ENCODE measurements at places on chromosomes 6 and 20.

DNA sequence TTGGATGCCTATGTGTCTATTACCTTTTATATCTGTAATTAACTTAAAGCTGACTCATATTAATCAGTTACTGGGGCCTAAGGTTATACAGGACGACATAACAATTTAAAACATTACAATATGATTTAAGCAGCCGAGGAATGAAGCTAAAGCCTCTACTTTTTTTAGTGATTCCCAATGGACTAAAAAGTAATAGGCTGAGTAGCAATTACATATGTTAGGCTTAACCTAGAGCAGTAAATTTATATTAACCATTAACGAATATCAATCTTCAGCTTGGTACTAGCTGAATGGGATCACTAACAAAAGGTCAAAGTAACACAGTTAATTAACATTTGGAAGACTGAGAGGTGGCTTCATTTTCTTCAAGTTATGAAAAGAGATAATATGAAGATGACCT is 43.1 kb downstream of the STK38 start:
- no peak for DNase-seq

DNA sequence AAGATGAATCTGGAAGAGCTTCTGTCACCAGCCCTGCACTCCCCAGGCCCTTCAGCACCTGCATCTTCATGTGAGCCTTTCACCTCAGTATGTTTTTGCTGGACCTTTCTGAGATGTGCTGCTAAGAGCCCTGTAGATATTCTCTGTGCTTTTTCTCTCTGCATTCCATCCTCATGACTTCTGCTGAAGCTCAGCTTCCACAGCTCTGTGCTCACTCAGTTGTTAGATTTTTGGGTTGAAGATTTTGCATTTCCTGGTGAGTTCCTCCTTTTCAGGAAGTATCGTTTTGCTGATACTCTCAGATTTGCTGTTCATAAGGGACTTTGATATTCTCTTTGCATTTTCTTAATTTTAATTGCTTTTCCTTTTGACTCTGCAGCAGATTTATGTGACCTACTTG is 18.3 kb downstream of the KIAA1586 start:
- DNase-seq: no peak

GRCh38 chr6:11615214-11615602 is 77.7 kb downstream of the TMEM170B start:
- DNase-seq: no peak

- DNase-seq: no peak
These were observed 19.7 kb downstream of the PROCR start for GRCh38 chr20:35191419-35192117.

GRCh38 chr20:47127546-47127945 is 229.0 kb downstream of the ZMYND8 start:
- no peak for DNase-seq

DNA sequence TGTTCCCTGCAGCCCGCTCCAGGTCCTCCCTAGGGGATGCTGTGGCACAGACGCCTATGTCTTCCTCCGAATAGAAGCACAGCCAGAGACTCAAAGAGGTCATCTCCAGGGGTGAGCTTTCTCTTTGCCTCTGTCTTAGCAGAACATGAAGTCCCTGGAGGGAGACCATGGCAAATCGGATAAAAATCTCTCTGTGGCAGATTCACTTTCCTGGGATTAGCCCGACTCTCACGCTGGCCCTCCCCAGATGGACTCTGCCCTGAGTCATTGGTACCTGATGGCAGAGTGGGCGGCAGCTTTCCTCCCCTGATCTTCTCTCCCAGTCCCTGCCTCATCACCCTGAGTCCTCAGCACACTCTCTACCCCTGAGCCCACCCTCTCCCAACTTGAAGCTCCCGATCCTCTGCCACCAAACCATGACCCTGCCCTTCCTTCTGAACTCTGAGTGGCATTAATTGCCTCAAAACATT is 58.0 kb upstream of the CCDC167 start:
- DNase-seq: no peak

- DNase-seq: no peak
These were observed 12.1 kb upstream of the SERINC3 start for GRCh38 chr20:44533928-44534327.

DNA sequence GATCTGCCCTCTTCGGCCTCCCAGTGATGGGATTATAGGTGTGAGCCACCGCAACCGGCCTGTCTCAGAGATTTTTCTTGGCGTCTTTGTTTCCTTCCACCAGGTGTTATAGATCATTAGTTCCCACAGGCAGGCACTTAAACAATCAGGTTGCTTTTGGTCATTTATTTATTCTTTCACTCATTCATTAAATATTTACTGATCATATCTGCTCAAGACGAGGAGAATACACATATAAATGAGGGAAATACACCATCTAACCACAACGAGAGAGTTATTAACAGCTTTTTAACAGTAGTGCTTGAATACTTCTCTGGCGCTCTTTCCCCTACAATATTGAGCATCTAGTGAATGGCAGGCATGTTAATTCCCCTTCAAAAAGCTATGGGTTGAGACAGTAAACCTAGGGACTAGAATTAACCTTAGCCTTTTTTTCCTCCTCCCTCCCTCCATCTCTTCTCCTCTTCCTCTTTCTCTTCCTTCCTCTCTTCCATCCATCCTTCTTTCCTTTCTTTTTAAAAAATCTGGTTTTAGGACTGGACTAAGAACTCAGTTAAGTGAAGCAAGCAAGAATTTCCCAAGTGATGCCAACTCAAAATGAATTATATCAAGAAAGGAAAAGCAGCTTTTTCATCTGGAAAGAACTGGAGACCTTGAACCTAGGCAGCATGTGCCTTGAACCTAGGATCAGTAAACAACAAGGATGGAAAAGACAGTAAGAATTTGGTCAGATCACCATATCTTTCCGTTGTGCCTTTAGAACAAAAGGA is 41.1 kb upstream of the RFPL4B start:
- DNase-seq: no peak

GRCh38 chr6:100117680-100118079 is 123.7 kb upstream of the MCHR2 start:
- DNase-seq: no peak

GRCh38 chr6:1856381-1856780 is 246.7 kb downstream of the FOXC1 start:
- DNase-seq: peak; percentile 44

DNA sequence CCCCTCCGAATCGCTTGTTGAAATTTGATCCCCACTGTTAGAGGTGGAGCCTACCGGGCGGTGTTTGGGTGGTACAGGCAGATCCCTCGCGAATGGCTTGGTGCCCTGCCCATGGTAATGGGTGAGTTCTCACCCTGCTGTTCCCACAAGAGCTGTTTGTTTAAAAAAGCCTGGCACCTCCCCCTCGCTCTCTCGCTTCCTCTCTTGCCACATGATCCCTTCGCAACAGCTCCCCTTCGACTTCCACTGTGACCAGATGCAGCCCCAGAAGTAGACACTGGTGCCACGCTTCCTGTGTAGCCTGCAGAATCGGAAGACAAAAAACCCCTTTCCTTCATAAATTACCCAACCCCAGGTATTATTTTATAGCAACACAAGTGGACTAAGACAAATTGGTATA is 292.2 kb upstream of the QKI start:
- DNase-seq: no peak

DNA sequence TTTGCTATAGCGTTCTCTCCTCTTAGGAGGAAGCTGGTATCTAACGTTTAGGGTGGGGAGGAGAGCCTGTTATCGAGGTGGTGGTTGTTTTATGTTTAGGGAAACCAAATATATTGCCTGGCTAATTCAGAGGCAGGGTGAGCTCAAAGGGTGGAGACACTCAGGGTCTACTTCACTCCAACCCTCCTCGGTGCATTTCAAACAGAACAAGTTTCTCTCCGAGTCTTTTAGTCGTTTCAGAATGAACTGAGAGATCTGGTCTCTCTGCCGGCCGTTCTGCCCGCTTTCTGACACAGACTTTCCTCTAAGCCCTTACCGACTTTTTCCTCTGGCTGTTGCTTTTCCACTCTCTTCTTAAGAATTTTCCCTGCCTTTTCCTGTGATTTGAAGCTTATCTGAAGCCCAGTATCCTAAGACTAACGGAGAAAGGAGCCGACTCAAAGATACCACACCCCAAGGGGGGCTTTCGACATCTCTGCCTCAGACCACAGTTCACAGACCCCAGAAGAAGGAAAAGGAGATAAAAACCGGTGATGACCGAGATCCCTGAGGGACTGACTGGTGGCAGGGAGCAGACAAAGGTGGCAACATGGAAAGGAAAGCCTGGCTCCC is 865 bp downstream of the STK38 start:
- DNase-seq: peak; percentile 68

DNA sequence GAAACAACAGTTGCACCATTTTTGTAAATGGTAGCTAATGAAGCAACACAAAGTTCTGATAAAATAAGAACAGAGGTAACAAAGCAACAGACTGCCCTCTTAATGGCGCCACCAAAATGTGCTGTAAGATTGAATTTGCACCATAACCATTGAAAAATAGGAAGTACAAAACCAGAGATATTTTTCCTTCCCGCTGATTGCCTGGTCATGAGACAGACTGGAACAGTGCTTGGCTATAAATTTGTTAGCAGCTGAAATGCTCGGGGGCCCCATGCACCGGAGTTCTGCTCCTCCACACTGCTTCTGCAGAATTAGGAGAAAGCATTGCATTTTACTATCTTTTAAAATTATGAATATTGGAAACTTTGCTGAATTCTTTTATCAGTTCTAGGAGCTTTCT is 164.4 kb upstream of the QKI start:
- DNase-seq: no peak

GRCh38 chr6:143677891-143678791 is at the start of gene PHACTR2:
Gene PHACTR2 (plus strand): TSS chr6:143677965. CDS start chr6:143678164, 199 bp downstream.
- peak; percentile 94 for DNase-seq

GRCh38 chr6:122220254-122220653 is 179.2 kb upstream of the HSF2 start:
- no peak for DNase-seq

DNA sequence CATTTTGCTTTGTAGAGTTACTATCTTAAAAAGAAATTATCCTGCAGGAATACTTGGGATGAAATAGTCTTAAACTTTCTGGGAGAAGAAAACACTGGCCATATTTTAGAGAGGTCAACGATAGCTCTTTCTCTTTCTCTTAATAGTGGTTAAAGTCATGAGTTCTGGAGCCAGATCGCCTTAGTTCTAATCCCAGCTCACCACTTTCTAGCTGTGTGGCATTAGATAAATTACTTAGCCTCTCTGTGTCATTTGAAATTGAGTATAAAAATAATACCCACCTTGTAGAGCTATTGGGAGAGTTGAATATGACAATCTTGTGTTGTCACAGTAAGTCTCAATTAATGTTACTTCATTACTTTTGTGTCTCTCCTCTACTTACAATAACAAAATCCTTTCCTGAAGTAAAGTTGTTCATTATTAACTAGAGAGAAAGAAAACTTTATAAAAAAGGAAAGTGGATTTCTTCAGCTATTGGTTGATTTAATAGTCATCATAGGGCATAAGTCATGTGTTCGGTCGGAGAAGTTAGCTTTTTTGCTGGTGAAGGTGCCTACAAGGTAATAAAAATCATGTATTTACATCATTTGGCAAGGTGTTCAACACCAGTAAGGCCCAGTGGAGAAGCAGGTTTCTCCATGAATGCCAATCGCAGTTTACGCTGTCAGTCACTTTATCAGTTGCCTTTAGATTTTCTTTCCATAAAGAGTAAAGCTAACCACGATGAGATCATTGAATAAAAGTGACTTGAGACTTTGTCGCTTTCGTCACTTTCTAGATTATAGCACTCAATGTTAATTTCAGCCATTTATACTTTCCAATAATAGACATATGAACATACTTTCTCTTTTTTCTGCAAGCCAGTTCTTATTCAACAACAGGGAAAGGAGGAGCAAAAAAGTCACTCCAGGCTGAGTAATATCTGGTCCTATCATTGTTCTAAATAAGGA is 2.0 kb downstream of the NEDD9 start:
- no peak for DNase-seq

GRCh38 chr20:42214074-42214473 is 595.9 kb upstream of the CHD6 start:
- no peak for DNase-seq

GRCh38 chr20:34956041-34956458 is 382 bp downstream of the MYH7B start:
- DNase-seq: no peak

GRCh38 chr6:109944448-109944847 is 33.7 kb upstream of the GPR6 start:
- no peak for DNase-seq

DNA sequence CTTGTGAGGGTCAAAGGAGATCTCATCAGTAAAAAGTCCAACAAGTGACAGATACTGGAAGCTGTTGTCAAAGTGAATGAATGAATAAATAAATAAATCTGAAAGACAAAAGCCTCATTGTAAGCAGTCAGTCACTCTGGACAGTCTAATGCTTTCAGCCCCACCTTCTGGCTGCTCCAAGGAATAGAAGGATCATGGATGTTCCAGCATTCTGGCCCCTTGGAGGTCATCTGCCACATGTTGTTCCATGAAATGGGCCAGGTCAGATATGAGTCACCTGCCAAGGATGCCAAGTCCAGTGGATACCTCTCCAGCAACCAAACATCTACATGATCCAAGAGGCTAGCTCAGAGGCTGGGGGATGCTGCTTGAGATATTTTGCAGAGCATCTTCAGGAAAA is 185.6 kb downstream of the BMP7 start:
- DNase-seq: no peak

GRCh38 chr6:136532030-136532429 is 18.2 kb downstream of the MAP7 start:
- DNase-seq: no peak

- DNase-seq: no peak
These were observed 3.9 kb upstream of the SRSF3 start for GRCh38 chr6:36590237-36590636.
